ENCODE measurements at places on chromosomes 11 and 22. TPM values are rescaled to one million over a fixed set of nuclear protein-coding genes. Genes with fewer than 3 reads are reported as not detected.

Gene FADS2
- 694 TPM for total RNA-seq

DNA sequence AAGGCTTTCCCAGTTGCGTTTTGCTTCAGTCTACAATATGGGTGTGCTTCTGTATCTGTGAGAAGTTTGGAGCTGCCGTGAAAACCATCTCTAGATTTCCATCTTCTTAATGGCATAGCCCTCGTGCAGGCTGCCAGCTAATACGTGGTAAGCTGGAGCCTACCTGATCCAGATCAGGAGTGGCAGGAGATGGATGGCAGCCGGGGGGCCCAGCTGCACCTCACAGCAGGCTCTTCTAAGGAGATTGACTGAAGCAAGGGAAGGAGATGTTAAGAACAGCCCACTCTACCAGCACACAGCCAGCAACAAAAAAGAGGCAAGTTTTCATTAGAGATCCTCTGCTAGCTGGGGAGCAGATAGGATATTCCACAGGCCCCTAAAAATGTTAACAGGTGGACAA, 115.5 kb downstream of the MSANTD4 start:
- DNase-seq = no peak

DNA sequence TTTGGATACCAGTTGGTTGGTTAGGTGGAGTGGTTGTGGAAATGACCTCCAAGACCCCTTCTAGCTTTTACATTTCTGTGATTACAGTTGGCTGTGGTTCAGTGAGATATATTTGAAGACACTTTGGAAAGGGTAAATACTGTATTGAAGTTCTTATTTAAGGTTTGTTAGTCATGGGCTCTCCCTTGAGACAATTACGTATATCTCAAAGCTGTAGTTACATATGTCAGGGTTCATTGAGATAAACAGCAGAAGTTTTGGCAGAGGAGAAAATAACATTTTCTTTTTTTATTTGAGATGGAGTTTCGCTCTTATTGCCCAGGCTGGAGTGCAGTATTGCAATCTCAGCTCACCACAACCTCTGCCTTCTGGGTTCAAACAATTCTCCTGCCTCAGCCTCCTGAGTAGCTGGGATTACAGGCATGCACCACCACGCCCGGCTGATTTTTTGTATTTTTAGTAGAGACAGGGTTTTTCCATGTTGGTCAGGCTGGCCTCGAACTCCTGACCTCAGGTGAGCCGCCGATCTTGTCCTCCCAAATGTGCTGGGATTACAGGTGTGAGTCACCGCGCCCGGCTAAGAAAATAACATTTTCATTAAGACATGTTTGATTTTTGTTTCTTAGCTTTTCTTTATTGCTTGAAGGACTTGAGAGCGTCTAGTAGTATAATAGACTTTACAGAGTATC, 1.9 kb downstream of the RNF121 start:
- DNase-seq = no peak

DNA sequence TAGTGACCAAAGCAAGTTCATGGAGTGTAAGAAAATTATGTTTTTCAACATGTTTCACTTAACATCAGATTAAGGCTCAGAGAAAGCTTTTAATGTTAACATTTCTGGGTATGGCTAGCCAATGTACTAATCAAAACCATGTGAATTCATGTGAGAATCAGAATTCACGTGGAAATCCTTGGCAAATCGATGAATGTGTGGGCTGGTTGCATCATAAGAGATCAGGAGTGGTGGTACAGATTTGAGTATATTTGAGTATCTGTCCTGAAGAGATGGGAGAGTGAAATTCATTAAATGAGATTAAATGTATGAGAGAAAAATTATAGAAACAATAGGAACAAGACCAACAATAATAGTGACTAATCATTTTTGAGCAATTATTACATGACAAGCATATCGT, 638.6 kb upstream of the ANO5 start:
- no peak for DNase-seq

DNA sequence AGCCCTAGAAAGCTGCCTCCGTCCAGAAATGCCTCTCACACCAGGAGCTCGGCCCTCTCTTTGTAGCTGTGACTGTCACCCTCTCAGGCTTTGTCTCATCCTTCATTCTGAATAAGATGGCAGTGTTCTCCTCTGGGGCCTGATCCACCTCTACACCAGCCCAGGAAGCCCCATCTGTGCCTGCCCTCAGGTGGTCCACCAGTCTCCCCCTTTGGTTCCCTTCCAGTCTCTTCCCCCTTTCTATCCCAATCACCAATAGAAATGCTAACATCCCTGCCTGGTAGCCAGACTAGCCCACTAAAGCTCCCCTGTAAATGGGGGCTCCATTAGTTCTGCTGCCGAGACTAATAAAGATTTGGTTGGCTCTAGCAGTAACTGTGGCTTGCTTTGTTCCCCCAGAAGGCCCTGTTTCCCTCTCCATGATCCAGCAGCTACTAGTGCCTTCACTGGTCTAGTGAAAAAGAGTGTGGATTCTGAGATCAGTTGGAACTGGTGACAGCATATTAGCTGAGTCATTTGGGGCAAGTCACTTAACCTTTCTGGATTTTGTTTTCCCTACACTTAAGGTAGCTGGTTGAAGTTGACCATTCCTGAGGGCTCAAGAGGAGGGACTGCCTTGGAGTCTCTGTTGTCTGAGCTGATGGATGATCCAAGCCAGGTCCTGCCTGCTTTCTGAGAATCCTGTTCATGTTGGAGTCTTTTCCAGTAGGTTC, 16.2 kb downstream of the PLEKHB1 start:
- DNase-seq = no peak

DNA sequence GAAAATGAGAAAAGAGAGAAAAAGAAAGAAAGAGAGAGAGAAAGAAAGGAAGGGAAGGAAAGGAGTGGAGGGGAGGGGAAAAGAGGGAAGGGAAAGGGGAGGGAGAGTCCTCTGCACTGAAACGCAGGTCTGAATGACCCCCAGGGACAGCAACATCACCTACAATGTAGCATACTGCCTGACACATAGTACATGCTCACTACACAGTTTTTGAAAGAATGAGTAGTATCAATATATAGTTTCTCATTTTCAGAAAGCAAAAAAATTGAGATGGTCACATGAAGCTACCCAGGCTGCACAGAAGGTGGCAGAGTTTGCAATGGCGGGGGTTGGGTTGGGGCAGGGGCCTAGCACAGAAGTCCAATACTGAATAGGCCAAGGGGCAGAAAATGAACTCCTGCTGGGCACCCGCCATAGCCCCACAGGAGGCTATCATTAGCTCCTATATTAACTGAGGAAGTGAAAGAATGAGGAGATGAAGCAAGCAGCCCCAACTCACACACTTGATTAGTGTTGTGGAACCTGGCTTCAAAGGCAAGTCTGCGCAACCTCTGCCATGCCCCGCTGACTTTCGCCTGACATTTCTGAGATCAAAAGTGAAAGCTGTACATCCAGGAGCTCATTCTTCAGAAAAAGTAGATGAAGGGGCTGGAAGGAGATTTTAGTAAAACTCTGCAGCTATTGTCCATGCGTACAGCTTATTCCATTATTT, 241.2 kb upstream of the SYN3 start:
- DNase-seq = no peak

GRCh38 chr22:46609724-46610201, 10.4 kb upstream of the GRAMD4 start:
- DNase-seq = no peak

Data from endothelial cell of umbilical vein (primary cell).